ENCODE measurements at places on chromosomes 1 and 21. TPM values are rescaled to one million over a fixed set of nuclear protein-coding genes. Genes with fewer than 3 reads are reported as not detected.

- no peak for DNase-seq
Measured at GRCh38 chr1:227816750-227817446, 1.4 kb downstream of the PRSS38 start.

DNA sequence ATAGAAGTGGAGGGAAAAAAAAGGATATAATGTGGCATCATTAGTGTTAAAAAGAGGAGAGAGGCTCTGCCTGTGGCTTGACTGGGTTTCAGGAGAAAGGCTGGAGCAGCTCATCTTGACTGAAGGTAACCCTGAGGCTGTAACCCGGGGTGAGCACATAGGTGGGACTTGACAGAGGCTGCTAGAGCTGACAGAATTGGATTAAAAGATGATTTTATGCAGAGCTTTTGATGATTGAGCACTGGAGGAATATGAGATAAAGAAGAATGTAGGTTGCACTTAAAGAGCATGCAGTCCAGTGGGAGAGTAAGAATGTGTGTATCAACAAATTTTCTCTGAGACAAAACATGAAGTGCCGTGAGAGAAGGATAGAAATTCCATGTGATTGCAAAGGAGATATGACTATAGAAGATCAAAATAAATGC is 17.3 kb downstream of the LAMC1 start:
- DNase-seq, result no peak

- DNase-seq, result no peak
Measured at GRCh38 chr21:14054682-14055081, 156.1 kb downstream of the LIPI start.

The F11R gene
- 42.1 TPM for total RNA-seq

The NEK2 gene
- 8.9 TPM for total RNA-seq
